Fibroblast of skin of right quadriceps (primary cell): ENCODE measurements at places on chromosomes 1 and 21.

DNA sequence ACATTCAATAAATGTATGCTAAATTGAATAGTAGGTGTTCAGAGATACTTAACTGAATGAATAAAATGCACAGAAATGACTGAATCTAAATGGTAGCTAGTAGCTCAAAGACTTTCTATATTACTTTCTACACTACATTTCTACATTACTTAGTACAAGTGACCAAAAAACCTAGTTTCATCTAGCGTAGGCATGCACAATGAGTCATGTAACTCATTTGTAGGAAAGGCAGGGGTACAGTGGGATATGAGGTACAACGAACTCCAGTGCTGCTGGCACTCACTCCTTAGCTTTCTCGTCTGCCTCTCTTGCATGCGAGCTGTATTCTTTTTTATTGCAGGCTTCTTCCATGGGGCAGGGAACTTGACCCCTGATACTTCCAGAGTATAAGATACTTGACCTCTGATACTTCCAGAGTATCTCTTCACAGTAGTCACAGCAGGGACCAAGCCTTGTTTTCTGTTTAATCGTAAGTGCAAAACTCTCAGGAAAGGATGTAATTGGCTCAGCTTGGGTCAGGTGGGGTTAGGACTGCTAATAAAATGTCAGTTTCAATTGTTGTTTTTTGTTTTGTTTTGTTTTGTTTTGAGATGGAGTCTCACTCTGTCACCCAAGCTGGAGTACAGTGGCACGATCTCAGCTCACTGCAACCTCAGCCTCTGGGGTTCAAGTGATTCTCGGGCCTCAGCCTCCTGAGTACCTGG is 4.9 kb upstream of the ATP2B4 start:
- DNase-seq: no peak

- no peak for DNase-seq
Observed at GRCh38 chr1:39566441-39567137, 10.0 kb downstream of the PABPC4 start.

GRCh38 chr1:184283999-184284398 is 102.8 kb upstream of the C1orf21 start:
- peak; percentile 63 for DNase-seq

GRCh38 chr1:175673371-175674150 is 69.8 kb downstream of the TNR start:
- no peak for DNase-seq

DNA sequence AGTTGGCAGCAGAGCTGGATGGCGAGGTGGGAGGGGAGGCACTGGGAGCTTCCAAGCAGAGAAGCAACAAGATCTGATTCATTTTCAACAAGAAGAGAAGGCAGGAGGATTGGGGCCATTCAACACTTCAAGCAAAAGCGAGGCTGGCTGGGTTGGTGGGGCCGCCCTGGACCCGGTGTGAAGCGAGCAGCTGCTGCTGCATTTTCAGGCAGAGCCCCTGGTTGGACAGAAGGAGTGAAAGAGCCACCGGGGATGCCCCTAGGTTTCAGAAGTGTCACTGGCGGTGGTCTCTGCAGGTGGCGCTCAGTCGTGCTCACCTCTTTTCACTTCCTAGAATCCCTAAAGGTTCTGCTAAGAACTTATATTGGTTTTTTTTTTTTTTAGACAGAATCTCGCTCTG is 18.0 kb downstream of the SLC2A7 start:
- no peak for DNase-seq

GRCh38 chr1:231751415-231751814 is 124.8 kb downstream of the DISC1 start:
- peak; percentile 18 for DNase-seq

- no peak for DNase-seq
Observed at GRCh38 chr1:42700006-42700405, 17.8 kb downstream of the YBX1 start.

- peak; percentile 8 for DNase-seq
Observed at GRCh38 chr1:166975361-166976129, at the start of gene ILDR2. ILDR2 (minus strand) TSS chr1:166975540; CDS start chr1:166975268, 272 bp downstream.

GRCh38 chr1:68206848-68207689 is 25.3 kb downstream of the WLS start:
- DNase-seq: peak; percentile 78

- DNase-seq: peak; percentile 37
Observed at GRCh38 chr1:231691618-231692259, 65.1 kb downstream of the DISC1 start.

GRCh38 chr1:226660410-226661182 is 78.5 kb downstream of the ITPKB start:
- DNase-seq: no peak

- peak; percentile 95 for DNase-seq
Observed at GRCh38 chr1:20603504-20604464, 14.9 kb downstream of the CDA start.

GRCh38 chr1:21550097-21550496 is 40.9 kb downstream of the ALPL start:
- peak; percentile 19 for DNase-seq

- DNase-seq: peak; percentile 69
Observed at GRCh38 chr21:45317398-45318145, 29.9 kb upstream of the POFUT2 start.

DNA sequence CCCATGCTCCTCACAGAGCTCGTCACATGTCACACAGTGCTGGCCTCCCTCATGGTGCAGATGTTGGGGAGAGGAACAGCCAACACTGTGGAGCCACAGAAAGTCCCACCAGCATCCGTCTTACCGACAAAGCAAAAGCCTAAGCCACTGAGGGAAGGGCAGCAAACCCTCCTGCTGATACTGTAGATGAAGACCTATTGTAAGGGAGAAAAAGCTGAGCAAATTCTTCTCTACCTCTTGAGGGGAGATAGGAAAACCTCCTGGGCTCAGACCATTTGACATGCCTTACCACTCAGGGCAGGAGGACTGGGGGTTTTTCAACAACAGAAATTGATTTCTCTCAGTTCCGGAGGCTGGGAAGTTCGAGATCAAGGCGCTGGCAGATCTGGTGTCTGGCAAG is 95.9 kb downstream of the WDR64 start:
- DNase-seq: no peak

- no peak for DNase-seq
Observed at GRCh38 chr1:237258871-237259270, 216.9 kb downstream of the RYR2 start.

DNA sequence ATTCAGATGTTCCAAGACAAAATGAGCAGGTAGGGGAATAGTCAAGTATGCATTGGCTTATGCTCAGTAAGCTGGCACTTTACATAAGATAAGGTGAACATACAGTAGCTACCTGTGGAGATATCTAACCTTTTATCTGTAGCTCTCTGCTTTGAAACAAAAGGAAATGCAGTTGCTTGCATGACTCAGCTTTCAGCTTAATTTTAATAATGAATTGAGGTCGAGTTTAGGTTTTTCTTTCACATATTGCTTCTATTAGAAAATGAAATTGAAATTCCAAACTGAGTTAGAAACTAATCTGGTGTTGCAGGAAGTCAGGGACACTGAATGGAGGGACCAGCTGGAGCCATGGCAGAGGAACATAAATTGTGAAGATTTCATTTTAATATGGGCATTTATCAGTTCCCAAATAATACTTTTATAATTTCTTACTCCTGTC is 8.3 kb downstream of the FRRS1 start:
- DNase-seq: no peak

GRCh38 chr21:26191609-26192008 is 21.0 kb upstream of the APP start:
- no peak for DNase-seq

DNA sequence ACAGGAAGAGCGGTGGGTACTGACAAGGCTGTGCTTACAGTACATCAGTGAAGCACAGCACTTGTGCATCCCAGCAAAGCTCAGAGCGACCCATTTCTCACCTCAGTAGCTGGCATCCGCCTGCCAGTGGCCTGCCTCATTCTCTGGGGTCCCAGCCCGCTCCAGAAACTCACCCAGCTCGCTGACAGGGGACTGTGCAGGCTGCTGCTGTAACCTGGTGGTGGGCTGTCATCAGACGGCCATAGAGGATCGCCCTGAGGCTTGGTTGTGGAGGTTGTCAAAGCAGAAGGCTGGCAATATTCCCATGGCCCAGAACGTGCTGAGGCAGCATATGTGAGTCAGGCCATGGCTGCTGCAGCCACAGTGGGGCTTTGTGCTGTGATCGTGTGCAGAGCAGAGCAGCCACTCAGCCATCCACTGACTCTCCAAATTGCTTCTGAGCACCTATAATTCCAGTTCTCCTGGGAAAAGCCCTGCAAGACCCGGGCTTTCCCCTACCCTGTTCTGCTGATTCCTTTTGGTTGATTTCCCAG is 13.6 kb upstream of the GPR137B start:
- DNase-seq: no peak

GRCh38 chr1:39378377-39378776 is 113.1 kb upstream of the BMP8A start:
- DNase-seq: no peak

- DNase-seq: no peak
Observed at GRCh38 chr1:21287905-21288514, 2.3 kb downstream of the ECE1 start.

GRCh38 chr1:33133478-33134105 is 48.3 kb downstream of the TRIM62 start:
- no peak for DNase-seq

- DNase-seq: no peak
Observed at GRCh38 chr1:164774819-164775654, 216.1 kb downstream of the PBX1 start.

DNA sequence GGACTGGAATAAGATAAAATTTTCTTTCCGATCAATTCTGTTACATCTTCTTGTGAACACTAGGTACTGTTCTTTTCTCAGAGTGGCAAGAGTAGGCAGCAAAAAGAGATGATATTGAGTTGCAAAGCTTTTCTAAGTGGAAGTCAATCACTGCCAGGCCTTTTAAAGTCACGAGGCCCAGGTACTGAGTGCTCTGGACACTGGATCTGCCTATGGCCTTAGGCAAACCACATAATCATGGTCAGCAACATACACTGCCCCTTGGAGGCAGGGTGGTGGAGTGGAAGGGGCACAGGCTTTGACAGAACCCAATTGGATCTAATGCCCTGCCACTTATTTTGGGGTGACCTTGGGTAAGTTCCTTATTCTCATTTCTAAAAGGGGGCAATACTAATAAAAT is 41.5 kb downstream of the TSEN15 start:
- DNase-seq: no peak

DNA sequence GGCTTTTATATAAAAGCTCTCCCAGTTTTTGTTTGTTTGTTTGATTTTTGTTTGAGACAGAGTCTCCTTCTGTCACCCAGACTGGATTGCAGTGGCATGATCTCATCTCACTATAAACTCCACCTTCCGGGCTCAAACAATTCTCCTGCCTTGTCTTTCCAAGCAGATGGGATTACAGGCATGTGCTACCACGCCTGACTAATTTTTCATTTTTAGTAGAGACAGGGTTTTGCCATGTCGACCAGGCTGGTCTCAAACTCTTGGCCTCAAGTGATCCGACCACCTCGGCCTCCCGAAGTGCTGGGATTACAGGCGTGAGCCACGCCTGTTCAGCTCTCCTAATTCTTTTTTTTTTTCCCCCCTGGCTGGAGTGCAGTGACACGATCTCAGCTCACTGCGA is 4.4 kb downstream of the PCAT6 start:
- DNase-seq: no peak
